HFFc6 (cell line): ENCODE measurements at places on chromosomes 7 and 10. TPM values are rescaled to one million over a fixed set of nuclear protein-coding genes. Genes with fewer than 3 reads are reported as not detected.

DNA sequence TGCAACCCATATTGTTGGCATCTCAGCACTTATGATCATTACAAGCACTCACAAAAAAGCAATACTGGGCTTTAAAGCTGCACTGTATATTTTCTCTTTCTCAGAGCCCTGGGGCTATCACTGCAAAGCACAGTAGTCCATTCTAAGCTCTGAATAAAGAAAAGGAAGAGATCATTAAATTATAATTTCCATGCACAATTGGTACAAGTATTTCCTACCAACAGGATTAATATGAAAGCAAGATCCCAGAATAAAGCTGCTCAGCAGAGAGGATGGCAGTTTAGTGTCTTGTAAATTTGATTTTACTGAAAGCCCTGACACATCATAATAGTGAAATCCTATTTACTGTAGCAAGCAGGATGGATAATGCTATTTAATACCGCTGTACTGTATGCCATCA is 205.3 kb downstream of the CHCHD3 start:
- DNase-seq, result no peak

GRCh38 chr7:94298943-94299342 is 95.8 kb upstream of the COL1A2 start:
- peak; percentile 71 for DNase-seq

GRCh38 chr10:115981081-115981480 is 291.9 kb downstream of the GFRA1 start:
- DNase-seq, result no peak

DNA sequence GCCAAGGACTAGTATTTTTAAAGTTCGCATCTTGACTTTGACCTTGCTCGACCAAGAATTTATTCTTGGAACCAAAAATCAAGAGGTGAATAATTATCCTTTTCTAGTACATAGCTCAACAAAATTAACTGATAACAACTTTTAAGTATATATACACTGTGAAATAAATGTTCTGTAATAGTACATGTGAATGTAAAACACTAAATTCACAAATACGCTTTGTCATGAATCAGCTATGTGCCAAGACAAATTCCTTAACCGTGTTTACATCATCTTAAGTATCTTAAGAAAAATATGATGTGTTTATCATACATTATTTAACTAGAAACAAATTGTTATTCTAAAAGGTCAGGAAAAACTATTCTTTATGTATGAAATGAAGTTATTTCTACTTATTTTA is 83.3 kb downstream of the CUL2 start:
- no peak for DNase-seq

- no peak for DNase-seq
These were observed 302.0 kb downstream of the TFEC start for GRCh38 chr7:115728518-115728917.

DNA sequence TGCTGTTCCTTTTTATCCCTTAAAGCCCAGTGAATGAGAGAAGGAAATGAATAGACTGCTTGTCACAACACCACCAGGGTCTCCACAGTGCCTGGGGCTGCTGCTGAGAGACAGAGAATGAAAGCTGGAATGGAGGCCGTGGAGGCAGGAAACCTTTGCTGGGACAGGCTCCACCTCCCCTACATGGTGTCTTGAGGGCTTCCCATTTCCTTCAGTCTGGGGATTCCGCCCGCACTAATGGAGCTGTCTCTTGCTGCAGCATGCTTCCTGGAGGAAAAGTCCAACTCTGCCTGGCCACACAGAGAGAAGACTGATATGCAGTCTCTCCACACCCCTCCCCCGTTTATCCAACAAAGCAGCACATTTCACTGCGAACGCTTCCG is 54.5 kb downstream of the LRRC4 start:
- no peak for DNase-seq

- DNase-seq, result no peak
These were observed 105.2 kb downstream of the FANK1 start for GRCh38 chr10:126001576-126001975.

MYL10 gene
- total RNA-seq, result not detected in 3 replicates
